ENCODE measurements at places on chromosomes 16 and 17.

GRCh38 chr17:81337476-81337879, 42.4 kb upstream of the SLC38A10 start:
- no peak for DNase-seq

DNA sequence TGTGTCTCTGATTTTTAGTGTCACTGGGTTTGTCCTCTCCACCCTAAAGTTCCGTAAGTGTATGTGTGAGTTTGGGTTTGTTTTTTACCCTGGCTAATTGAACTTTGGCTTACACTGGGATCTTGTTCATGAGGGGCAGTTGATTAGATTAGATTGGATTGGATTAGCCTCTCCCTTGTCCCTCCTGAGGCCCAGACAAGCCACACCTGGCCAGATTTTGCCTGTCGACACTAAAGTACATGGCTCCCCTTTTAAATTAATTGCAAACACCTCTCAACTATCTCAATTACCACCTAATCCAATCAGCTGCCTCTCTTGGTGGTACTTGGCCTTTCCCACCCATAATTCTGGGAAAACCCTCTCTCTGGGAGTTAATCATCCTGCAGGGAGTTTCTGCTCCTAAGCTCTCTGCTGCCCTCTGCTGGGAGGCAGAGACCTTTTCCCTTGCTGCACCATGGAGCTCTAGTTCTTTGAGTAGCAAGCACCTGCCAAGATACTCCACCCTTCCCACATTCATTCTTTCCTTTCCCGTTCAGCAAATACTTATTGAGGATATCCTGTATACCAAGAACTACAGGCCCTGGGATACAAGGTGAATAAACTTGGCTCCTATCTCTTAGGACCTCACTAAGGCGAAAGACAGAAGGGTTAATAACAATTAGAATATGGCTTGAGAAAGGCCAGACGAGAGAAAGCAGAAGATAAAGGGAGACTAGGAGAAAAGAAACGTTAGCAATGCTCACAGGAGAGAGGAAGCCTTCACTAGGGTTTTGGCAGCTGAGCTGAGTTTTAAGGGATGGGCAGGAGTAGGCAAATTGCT, 60.0 kb upstream of the MPHOSPH6 start:
- DNase-seq, result peak; percentile 79

DNA sequence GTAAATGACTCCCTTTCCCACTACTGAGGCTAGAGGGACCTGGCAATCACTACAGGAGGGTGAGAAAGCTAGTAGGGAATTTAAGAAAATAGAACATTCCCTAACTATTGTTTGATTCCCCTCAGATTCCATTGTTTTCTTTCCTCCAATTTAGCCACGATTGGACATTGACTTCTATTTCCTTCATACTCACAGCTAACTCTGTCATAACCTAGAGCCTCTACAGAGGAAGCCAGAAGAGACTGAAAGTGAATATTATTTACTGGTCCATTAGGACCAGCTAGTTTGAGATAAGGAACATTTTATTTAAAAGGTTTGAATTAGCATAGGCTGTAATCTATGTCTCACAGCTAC, 14.9 kb downstream of the SNF8 start:
- DNase-seq, result no peak

- no peak for DNase-seq
Measured at GRCh38 chr16:50539053-50539695, 9.0 kb upstream of the NKD1 start.

DNA sequence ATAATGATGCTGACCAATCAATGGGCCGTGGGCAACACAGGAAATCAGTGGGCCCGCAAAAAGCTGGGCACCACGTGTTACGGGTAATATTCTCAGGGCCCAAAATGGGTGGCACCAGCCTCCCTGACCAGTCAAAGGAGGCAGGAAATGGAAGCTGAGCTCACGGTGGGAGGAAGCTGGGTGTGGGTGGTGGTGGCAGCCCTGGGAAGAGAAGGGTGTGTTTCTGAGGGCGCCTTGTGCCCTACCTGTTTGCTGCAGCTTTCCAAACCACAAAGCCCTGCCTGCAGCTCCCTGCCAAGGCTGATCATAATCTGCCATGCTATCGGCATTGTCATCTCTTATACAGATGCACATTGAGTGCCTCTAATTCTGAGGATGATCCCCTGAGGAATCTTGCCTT, 457.9 kb downstream of the SLC39A11 start:
- DNase-seq, result peak; percentile 31

DNA sequence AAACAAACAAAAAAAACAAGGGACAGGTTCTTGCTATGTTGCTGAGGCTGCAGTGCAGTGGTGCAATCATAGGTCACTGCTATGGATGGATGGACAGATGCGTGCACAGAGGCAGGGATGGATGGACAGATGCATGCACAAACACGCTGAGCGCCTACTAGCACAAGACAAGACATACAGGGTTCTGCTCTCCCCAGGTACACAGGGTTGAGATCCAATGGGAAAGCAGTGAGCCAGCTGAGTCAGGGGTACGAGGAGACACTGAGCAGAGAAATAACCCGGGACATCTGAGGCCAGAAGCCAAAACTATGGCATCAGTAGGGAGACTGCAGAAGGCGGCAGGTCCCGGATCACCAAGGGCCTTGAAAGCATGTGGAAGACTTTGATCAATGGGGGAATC, 6.2 kb downstream of the IL32 start:
- DNase-seq, result no peak

Data from bronchial epithelial cell (primary cell).